Activated CD4-positive, alpha-beta memory T cell treated with anti-CD3 and anti-CD28 coated beads for 36 hours (primary cell): ENCODE measurements at places on chromosomes 16 and 17.

GRCh38 chr17:28290703-28291102 lies 28.3 kb upstream of the TMEM97 start:
- DNase-seq: no peak

GRCh38 chr17:73027130-73027741 lies 65.3 kb downstream of the SLC39A11 start:
- no peak for DNase-seq

GRCh38 chr17:42584880-42585279 lies 7.4 kb upstream of the PSMC3IP start:
- DNase-seq: no peak

- no peak for DNase-seq
Measured at GRCh38 chr17:61232871-61233270, 166.8 kb upstream of the TBX2 start.

GRCh38 chr17:39937447-39937846 lies 9.9 kb downstream of the LRRC3C start:
- no peak for DNase-seq

DNA sequence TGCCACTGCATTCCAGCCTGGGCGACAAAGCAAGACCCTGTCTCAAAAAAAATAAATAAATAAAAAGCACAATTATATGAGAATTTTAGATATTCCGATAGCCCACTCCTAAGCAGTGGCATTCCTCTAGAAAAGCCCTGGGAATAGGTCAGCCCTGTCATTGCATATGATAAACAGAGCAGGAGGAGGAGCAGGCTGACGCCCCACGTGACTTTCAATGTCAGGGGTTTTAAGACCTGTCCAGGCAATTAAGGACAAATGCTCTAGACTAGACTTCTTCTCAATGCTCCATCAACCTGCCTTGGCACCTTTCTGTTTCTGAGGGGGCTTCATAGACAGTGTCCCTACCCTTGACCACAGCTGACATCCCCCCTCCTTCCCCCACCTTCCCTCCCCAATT lies 7.5 kb downstream of the TOM1L2 start:
- DNase-seq: no peak

GRCh38 chr17:73566905-73567782 lies 77.1 kb downstream of the SDK2 start:
- DNase-seq: peak; percentile 46

- DNase-seq: no peak
Measured at GRCh38 chr17:57410169-57410568, 153.8 kb downstream of the MSI2 start.

- DNase-seq: no peak
Measured at GRCh38 chr16:11057711-11058345, 113.5 kb downstream of the CLEC16A start.

DNA sequence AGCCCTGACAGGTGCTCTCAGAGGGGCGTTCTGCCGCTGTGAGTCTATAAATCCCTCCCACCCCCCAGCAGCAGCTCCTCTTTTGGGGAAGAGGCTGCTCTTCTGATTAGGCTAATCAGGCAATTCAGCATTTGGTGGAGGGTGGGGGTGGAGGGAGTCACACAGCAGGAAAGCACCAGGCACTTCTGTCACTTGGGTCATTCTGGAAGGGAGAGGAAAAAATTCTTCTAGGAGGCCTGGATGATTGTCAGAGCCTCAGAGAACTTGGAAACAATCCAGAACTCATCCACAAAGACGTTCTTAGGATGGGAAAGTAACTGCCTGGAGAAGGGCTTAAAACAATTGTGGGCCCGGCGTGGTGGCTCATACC lies 7.3 kb upstream of the SSTR2 start:
- DNase-seq: no peak

GRCh38 chr16:88315543-88316105 lies 67.1 kb upstream of the ZNF469 start:
- no peak for DNase-seq

DNA sequence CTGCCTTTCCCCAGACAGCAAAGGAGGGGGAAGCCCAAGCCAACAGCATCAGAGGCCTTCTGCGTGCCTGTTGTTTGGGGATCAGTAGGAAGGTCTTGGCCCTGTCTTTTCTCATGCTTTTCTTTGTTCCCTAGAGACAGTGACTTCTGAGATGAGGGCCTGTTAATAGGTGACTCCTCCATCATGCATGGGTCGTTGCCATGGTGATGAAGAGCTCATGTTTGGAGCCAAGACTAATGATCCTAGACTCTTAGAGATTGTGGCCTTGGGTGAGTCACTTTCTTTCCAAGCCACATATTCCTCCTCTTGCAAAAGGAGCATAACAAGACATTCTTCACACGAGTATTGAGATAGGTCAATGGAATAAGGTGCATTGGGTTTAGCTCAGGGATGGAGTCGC lies 201.1 kb upstream of the ASIC2 start:
- DNase-seq: no peak

DNA sequence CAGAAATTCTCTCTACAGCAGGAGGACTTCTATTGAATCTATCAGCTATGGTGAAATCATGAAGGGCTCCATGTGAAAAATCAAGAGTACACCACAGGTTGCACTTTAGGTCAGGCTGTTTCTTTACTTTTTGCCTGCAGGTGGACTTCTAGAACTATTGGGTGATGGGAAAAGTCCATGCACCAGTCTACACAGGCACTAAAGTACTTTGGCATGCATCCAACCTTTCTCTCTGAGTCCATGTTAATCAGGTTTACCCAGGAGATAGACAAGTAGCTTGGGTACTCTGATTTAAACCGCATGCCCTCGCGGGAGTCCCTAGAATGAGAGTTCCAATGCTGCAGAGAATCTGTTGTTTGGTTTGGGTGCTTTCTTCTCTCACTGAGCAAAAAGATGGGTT lies 9.1 kb upstream of the ANKFN1 start:
- no peak for DNase-seq

GRCh38 chr16:84295203-84295860 lies 654 bp downstream of the WFDC1 start:
- DNase-seq: no peak

DNA sequence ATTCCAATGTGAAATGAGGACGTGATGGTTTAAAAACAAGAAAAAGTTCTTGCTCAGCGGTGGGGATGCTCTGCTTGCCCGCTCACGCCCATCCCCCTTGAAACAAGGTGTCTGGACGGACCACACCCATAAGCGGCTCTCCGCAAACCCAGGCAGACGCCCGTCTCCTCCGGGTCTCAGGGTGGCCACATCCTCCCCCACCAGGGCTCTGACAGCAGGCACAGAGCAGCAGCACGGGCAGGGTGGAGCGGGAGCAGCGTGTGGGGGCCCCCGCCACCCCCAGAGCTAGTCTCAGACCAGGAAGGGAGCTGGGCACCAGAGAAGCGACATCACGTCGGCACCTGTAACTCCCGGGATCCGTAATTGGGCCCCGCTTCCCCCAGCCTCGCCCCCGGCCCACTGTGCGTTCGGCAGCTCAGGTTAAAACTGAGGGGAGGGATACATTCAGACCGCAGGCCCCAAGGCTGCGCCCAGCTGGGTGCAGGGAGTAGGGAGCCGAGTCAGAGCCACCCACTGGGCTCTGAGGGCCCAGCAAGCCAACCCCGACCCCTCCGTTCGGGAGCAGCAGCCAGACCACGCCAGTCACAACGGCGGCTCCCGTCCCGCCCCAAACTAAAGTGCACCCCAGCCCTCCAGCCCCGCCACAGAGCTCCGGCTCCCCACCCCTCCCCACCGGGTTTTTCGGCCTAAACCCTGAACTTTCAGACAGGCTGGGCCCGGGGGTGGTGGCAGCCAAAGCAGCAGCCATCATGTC lies 22.0 kb downstream of the CLUH start:
- DNase-seq: peak; percentile 16

DNA sequence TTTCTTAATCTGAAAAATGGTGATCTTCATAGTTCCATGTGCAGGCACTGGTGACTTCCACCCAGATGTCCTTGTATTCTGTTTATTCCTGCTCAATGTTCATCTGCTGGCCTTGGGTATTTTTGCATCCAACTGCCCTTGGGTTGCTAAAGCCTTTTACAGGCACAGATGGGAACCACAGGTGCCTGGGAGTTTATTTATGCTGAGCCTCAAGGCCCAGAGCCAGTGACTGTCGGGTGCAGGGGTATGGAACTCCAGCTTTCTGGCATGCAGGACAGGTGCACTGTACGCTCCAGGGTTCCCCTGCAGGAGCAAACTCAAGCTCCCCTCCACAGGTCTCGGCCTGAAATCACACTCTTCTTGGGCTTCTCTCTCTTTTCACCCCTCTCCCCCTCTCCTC lies 22.3 kb downstream of the DYNLRB2 start:
- no peak for DNase-seq

GRCh38 chr16:17440131-17440530 lies 30.6 kb downstream of the XYLT1 start:
- DNase-seq: no peak

DNA sequence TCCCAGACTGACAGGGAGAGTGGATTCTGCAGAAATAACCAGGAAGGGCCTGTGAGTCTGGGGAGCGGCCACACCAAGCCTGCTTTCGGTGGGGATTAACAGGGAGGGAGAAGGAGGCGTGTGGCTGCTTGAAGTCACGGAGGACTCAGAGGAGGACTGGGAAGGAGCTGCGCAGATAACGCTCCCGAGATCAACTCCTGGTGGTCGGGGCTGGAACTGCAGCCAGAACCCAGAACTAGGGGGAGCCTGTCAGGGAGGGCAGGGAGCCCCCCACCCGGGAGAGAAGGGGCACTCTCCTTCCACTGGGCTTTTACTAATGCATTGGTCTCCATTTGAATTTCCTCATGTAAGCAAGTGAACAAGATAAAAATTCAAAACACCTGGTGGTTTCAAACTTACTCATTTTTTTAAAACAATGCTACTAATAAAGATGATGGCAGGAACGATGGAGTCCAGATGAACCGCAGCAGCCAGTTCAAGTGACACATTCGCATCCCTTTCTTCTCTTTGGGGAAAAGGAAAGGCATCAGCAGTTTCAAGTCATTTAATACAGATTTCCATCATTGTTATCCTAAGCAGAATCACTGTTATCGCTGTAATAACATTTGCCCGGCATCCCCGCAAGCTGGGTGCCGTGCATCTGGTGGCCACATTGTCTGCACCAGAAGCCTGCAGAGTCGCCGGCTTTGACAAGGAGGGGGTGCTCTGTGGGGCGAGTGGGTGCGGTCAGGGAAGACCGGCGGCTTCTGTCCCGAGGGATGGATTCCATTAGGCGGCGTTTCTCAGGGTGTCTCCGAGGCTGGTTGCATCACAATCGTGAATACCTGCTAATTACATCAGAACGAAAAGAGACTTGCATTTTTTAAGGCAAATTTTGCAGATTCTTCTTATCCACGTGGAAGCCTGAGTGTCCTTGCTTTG lies 183.0 kb downstream of the FOXL1 start:
- DNase-seq: peak; percentile 50

DNA sequence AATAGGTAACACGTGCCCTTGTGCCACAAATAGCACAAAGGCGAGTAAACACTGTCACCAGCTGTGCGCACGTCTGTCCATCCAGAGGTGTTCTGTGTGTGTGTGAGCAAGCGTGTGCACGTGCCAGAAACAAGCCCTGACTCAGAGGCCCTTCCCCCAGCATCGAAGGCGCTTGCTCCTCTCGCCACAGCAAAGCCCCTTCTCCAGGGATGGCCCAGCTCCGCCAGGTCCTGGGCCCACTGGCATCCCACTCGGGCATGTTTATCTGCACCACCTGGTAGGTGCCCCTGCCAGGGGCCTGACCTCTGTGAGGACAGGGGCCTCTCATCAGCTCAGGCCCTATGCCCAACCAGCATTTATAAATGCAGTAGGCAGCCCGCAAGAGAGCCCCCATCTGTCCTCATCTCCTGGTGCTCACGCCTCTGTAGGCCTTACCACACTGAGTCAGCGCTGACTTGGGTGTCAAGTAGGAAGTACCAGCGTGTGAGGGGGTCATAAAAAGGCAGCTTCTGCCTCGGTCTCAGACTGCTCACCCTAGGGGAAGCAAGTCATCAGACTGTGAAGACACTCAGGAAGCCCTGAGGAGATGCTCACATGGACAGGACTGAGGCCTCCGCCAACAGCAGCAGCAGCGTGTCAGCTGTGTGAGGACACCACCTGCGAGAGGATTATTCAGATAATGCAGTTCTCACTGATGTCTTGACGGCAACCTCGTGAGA lies 10.8 kb downstream of the TMEM235 start:
- no peak for DNase-seq

GRCh38 chr17:8997994-8998628 lies 23.2 kb upstream of the NTN1 start:
- peak; percentile 84 for DNase-seq

GRCh38 chr16:24848065-24848464 lies 2.3 kb downstream of the SLC5A11 start:
- no peak for DNase-seq

DNA sequence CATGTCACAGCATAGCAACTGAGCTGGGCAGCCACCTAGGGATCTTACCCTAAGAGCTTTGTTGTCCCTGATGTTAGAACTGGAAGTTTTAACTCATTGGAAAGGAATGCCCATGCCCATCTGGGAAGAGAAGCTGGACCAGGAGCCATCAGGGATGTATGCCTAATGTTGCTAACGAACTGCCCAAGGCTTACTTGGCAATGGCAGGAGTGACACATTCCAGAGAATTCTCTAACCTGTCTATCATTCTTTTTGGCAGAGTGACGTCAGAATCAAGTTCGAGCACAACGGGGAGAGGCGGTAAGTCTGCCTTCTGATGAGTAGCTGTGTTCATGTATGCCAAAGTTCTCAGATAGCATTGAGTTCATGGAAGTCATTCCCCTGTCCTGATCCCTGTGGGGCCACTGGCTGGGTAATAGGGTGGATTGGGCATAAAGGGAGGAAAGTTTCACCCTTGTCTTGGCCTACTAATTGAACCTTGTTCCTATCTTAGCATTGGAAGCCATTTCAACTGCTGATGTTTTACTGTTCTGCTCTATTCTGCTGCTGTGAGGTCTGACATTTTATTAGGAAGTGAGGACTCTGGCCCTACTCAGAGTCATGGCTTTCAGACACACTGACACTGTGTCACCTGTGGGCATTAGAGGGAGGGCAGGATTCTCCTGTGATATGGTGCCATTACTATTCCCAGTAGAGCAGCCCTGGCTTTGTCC lies 23.7 kb downstream of the MAP3K3 start:
- no peak for DNase-seq

GRCh38 chr17:30225112-30225511 lies 10.4 kb downstream of the SLC6A4 start:
- DNase-seq: no peak

- no peak for DNase-seq
Measured at GRCh38 chr16:83890359-83890758, 8.6 kb upstream of the MLYCD start.
